Endodermal cell (in vitro differentiated cells): ENCODE measurements at places on chromosomes 1 and 21.

DNA sequence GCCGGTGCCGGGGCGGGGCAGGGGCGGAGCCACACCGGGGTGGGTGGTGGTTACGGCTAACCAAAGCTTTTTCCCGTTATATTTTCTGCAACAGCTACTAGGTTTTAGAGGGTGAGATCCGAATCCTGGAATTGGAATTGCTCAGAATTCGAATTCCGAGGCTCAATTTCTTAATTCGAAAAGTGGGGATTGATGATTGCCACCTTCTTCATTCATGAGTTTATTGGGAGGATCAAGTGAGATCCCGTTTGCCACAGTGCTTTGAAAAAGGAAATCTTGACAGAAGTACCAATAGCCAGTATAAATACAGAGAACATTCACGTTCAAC lies 207 bp upstream of the SVBP start:
- DNase-seq, result no peak

DNA sequence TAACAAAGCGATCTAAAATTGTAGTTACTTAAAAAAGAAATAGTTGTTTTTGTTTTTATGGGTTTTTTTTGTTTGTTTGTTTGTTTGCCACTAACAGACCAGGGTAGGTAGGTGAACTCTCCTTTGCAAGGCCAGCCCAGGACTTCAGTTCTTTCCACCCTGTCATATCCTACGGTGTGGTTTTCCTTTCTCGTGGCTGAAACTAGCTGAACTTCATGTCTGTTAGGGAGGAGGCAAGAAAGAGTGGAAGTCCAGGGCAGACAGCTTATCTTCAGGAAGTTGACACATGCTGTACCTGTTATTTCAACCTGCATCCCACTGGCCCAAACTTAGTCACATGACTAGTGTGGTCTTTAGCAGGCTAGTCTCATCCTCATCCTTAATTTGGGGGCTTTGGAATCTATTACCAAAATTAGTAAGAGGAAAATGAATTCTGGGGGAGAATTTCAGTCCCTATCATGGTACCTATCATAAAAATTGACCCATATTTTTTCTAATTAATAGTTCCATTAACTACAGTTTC lies 62.9 kb upstream of the LRRC7 start:
- DNase-seq, result no peak

DNA sequence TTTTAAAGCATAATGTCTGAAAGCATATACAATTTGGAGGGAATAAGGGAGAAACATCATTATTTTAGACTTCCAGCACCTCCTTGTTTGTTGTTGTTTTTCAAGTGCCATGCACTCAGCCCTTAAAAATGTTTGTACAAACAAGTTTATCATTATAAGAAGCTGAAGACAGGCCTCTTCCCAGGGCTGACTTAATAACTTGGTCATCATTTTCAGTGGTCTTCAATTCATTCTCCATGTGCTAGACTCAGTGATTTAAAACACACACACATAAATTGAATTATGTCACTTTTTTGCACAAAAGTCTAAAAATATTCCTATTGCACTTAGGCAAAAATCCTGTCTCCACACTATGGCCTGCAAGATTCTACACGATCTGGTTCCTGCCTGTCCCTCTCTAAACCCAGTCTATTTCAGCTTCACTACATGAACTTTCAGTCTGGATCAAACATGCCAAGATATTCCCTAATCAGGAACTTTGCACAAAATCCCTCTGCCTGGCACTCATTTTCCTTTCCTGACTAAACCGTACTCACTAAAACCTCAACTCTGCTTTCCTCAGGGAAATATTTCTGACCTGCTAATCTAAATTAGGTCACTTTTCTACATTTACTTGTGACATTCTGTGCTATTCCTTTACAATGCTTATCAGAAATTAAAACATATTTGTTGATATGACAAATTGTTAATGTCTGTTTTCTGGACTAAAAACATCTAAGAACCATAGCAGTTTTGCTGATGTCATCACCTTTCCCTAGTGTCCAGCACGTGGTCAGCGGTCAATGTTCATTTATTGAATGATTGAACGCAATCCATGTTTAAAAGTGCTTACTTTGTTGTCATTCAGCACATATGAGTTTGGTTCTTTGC lies 14.8 kb upstream of the GBP5 start:
- no peak for DNase-seq

- peak; percentile 81 for DNase-seq
Measured at GRCh38 chr1:39926343-39926793, 24.7 kb upstream of the MYCL start.

- DNase-seq, result no peak
Measured at GRCh38 chr1:6941786-6942185, 156.5 kb downstream of the CAMTA1 start.
